Liver (tissue), 10 donors: ENCODE measurements at places on chromosomes 5 and 9.

DNA sequence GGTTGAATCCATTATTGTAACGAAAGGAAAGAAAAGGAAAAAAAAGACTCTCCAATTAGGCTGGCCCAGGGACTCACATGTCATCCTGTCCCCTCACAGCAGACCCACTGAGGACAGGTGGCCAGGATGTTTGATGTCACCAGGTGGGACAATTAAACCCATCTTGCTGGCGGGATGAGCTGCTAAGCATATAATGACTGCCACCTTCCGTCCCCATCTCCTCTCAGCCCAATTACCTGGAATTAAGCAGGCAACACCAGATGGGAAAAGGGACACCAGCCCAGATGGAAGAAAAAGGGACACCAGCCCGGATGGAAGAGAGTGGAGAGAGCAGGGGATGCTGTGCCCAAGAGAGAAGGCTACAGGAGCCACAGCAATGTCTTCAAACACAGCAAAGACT is 116.6 kb upstream of the SARDH start:
- DNase-seq, result no peak

DNA sequence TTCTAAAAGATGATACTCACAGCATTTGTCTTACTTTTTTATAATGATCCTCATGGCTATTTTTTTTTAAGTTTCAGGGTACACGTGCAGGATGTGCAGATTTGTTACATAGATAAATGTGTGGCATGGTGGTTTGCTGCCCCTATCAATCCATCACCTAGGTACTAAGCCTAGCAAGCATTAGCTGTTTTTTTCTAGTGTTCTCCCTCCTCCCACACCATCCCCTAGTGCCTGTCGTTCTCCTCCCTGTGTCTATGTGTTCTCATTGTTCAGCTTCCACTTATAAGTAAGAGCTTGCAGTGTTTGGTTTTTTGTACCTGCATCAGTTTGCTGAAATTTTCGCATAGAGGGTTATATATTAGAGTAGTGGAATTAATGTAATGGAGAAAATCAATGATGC is 189.1 kb upstream of the CDH12 start:
- no peak for DNase-seq

DNA sequence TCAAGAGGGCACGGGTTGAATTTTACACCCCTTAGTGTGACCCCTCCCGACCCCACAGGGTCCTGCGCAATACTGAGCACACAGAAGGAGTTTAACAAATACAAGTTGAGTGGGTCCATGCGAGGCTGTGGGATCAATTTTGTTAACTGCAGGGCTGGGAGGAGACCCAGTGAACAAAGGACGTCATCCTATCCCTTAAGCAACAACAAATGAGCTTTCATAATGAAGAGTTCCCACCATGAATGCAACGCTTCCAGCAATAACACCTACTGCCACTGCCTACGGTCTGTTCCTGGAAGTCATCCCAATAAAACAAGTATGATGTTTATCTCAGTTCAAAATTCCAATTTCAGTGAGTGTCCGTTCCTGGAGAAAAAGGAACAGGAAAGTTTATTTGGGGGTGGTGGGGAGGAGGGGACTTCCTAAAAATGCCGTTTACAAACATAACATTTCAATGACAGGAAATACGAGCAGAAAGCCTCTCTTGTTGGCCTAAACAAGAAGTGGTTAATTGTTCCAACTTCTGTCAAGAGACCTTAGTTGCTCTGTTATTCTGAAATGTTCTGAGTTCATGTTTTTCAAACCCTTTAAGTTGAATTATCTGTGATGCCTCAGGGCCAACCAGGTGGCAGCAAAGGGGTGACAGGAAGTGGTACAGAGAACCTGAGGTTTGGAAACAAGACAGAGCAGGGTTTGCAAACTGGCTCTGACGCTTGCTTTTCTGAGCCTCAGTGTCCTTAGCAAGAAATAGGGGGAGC is 65.8 kb upstream of the PLPP6 start:
- DNase-seq, result no peak

- no peak for DNase-seq
These were observed 28.9 kb downstream of the FAM151B start for GRCh38 chr5:80516826-80517225.

DNA sequence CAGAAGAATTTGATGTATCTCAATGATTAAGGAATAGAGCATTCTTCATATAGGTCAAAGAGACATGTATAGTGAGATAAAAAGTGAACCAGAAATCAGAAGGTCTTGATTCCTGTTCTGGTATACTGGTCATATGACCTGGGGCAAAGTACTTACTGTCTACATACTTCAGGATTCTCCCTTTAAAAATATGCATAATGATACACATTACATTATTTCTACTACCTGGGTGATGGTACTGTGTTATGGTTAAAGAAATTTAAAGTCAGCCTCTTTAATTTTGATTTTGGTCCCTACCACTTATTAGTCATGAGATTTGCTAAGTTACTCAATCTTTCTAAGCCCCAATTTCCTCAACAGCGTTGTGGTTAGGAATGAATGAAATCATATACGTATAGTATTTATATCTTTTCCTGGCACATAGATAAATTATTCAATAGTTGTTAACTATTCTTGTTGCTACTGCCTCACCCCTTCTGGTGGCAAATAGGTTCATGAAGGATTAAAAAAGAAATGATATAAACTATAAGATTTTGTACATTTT is 984.1 kb downstream of the TLE4 start:
- DNase-seq, result no peak

DNA sequence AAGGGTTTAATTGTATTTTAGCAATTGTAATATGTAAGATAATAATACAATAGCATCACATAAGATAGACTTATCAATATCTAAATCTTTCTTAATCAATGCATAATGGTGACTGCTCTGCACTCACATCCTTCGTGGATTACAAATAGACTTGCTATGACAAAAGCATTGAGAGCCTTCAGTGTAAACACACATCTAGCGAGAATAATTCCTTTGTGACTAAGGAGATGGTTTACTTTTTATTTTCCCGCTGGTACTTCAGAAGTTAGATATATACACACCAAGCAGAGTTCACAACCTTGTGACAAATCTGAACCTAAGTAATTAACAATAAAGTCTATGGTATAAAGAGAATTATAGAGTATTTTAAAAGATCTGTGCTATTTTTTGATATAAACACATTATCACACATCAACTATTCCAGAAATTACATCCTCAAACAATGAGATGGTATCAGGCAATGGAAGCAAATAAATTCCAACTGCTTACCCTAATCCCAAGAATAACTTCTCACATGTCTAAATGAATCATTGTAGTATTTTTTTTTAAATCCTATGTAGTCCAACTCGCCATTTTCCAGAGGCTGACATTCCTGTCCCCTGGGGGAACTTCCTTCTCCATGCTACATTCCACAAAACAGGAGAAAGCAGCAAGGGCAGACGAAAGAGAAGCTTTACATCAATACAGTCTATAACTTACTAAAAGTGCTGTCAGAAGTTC is 51.2 kb downstream of the MAPKAP1 start:
- DNase-seq, result no peak

DNA sequence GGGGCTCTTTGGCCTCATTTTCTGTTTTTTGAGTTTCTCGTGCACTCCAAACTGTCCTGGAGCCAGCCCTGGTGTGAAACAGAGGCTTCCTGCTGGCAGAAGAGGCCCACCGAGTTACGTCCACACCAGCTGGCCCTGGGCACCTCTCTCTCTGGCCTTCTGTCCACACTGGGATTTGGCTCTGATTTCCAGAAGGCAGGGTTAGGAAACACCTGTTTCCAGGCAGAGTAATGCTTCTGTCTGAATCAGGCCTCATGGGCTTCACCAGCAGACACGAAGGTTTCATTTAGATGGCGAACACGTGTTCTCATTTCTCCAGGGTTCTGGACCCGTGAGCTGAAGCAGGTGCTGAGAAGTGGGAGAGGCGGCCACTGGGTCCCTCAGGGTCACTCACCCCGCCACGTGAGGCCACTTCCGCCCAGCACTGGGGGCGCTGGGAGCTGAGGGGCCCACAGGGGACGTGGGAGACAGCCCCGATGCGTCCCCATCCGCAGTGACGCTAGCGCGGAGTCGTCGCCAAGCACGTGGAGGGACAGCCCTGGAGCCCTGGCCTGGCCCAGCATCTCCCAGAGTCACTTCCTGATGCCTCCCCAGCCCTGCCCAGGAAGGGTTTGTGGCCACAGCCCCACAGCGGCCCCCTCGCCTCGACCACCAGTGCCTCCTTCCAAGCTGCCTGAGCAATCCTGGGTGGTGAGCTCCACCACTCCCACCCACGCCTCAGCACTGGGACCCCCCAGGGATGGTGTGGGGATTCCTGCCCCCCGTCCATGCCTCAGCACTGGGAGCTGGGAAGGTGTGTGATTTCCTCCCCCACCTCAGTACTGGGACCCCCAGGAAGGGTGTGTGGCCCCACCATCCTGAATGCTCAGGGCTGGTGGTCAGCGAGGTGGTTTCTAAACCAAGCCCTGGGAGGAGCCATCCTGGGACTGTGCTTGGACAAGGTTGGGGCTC is 4.9 kb upstream of the LRRC14B start:
- no peak for DNase-seq

GRCh38 chr5:134099939-134100282 is 14.6 kb upstream of the TCF7 start:
- DNase-seq, result no peak

GRCh38 chr5:111606194-111606593 is 93.9 kb upstream of the STARD4 start:
- DNase-seq, result no peak

DNA sequence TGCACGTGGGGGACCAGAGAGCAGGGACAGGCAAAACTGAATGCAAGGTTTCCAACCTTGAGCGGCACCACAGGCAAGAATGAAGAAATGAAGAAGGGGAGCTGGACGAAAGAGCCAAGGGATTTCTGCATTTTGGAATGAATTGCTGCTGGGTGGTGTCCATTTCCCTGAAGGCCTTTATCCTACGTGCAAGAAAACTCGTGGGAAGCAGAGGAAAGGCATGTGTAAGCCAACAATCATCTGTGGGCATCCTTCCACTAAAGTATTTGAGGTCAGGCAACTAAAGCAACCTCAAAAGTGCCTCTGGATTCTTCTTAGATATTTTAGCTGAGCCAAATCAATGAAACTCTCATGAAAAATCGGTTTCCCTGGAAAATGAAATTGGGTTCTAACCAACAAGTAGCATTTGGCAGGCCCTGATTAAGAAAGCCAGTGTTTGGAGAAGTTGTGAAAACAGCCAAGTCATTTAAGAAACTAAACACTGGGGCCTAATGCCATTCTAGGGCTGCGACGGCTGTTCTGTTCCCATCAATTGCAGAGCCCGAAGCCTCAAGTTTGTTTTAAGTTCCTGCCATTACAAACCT is 4.7 kb upstream of the TGFBI start:
- DNase-seq, result no peak

DNA sequence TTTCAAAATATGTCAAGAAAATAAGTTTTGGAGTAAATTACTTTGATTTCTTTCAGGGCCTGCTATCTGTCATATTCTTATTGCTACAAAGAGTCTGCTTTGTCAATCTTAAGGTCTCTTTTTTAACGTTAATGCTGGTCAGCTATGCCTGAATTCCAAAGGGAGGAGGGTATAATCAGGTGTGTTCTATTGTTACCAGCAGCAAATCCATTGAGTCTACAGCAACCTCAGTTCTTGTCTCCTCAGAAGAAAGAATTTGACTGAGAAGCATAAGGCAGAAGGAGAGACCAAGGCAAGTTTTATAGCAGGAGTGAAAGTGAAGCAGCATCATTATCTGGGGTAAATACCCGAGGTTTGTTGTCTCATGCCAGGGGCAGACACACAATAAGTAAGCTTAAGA is 23.7 kb upstream of the MINAR2 start:
- no peak for DNase-seq

DNA sequence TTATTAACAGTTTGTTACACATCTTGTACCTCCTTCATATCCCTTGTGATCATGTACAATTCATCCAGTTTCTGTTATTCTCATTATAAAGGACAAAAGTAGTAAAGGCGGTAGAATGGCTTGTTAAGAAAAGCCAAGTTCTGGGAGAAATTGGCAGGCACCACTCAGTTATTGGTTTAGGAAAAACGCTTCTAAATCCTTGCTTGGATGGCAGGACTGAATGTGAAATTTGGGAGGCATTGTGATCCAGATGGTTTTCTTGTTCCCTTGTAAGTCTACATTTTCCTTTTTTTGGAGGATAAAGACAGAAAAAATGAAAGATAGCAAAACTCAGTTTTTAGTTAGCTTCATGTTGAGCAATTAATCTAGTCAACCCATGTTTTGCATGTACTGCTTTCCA is 130.2 kb downstream of the MAT2B start:
- DNase-seq, result no peak

GRCh38 chr9:137406085-137406760 is 16.7 kb downstream of the EXD3 start:
- no peak for DNase-seq

GRCh38 chr9:88567870-88568269 is 32.9 kb downstream of the NXNL2 start:
- no peak for DNase-seq

DNA sequence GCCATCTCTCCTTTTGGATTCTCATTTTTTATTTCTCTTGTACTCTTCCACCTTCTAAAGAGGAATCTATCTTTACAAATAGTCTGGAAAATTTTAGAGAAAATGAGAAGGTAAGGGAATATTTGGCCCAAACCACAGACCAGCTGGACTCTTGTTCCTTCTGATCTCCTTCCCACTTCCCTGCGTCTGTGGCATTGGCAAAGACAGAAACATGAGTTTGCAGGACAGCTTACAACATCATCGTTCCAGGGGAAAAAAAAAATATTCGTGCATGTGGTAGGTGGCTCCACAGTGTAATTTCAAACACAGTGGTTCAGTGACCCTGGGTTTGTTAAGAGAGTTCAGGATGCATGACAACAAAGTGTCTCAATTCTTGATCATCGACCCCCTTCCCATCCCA is 755.0 kb downstream of the DNAH5 start:
- no peak for DNase-seq

DNA sequence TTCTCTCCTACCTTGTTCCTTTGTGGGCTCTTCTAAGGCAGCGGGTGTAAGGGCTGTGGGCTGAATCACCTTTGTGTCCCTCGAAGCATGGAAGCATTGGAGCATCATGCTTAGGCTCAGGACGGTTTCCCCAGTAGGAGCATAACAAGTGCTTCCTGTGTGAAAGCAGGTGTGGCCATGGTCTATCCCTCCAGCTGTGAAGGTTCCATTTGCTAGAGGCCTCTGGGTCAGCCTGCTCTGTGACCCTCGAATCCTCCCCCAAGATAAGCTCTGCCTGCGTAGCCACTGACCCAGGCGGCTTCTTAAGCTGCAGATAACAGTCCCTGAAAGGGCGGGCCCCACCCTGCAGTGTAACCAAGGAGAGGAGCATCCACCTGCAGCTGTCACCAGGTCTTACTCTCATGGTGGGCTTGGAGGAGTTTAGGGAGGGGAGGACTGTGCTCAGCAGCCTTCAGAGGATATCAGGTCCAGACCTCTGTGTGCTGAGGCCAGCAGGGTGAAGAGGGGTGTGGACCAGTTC is 8.4 kb upstream of the NDST1 start:
- DNase-seq, result no peak

GRCh38 chr5:172129256-172129910 is 58.6 kb downstream of the STK10 start:
- DNase-seq, result no peak
